Effector CD8-positive, alpha-beta T cell (primary cell): ENCODE measurements at places on chromosomes 2 and 18.

GRCh38 chr2:101754618-101755017 is 57.1 kb downstream of the MAP4K4 start:
- DNase-seq, result no peak

GRCh38 chr2:191478799-191479679 is 198.9 kb upstream of the NABP1 start:
- no peak for DNase-seq

- DNase-seq, result no peak
Measured at GRCh38 chr18:76814256-76814655, 8.1 kb upstream of the ZNF236 start.

GRCh38 chr2:117232305-117232704 is 582.2 kb upstream of the DDX18 start:
- DNase-seq, result no peak

DNA sequence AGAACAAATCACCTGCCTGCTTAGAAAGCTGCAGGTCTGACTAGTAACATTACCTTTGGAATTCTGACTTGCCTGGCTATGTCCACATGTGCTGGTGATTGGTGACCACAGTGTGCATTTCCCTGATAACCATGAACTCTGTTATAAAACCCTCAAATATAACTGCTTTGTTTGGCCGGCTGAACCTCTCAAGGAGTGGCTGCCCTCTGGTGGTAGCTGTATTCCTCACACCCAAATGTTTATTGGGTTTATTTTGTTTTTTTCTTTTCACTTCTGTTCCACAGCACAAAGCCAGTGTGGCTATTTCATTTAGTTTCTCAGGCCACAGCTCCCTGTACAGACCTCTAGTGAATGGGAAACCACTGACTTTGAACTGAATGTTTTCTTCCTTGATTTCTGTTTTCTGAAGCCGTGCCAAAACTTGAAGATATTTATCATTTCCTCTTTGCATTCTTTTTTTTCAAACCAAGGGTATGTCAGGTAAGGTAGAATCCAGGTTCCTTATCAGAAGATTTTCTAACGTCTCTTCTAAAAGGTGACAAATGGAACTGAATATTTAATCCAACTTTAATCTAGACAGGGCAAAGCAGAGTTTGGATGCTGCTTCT is 549.0 kb upstream of the VRK2 start:
- no peak for DNase-seq

- no peak for DNase-seq
Measured at GRCh38 chr2:11279398-11279797, 65.0 kb downstream of the ROCK2 start.

DNA sequence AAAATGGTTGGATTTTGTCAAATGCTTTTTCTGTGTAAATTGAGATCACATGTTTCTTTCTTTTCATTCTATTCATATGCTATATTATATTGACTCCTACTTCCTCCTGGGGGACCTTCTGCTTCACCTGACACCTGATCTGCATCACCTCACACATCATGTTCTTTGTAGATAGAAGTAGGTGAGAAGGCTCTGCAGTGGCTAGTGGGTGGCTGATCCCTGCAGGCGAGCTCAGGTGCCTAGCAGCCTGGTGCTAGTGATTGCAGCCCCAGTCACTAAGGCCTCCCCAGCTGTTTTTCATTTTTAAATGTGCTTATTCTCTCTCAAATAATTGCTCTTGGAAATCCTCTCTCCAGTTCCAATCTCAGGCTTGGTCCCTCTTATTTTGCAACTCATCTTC is 33.6 kb downstream of the MC4R start:
- DNase-seq, result no peak

DNA sequence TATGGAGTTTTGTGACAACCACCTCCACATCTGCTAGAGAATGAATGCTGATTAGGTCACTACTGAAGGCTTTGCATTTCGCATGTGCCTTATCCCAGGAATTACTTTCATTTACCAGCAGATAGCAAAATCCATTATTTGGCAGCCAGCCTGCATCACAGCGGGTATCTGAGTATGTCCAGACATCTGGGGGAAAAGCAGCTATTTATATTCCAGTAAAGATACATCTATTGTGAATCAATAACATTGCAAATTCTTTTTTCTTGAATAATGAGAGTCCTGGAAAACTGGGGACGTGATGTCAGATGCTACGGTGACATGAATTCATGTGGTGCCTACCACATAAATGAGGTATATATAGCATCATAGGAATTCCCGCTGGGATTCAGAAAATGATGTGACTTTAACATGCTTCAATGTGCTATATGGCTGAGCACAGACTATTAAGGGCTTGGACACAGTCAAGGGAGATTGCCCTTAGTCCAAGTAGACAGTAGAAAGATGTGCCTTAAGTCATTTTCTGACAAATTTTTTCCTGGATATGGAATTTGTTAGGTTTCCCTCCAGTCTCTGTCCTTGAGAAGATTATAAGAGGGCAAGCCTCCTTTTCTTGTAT is 84.2 kb upstream of the CD302 start:
- no peak for DNase-seq

GRCh38 chr2:18830962-18831361 is 241.6 kb upstream of the NT5C1B start:
- no peak for DNase-seq

- no peak for DNase-seq
Measured at GRCh38 chr2:177881008-177881747, 191.4 kb downstream of the PDE11A start.

DNA sequence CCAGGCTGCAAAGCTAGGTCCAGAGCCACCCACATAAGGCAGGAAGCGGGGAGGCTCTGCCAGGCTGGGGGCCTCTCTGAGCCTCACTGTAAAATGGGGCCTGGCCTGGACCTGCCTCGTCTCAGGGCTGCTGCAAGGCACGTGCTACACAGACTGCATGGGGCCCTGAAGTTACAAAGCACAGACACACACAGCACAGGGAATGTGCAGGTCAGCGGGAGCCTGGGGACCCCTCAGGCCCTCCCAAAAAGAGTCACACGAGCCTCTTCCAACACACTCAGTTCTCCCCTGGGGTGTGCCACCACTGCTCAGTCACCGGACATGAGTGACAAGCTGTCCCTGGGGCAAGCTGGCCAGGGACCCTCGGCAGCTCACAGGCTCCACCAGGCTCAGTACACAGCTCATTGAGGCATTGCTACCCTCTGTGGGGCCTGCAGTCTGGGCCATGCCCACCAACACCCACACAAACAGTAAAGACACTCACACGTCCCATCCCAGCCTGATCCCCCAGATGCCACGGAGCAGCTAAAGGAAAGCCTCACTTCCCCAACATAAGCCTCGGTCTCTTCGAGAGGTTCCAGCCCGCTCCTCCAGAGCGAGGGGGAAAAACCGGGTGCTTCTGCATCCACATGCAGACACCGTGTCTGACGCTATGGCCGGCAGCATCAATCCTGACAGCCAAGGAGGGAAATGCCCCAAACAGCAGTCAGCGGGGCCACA is 33.7 kb downstream of the BOK start:
- no peak for DNase-seq

GRCh38 chr2:224283466-224283965 is 118.4 kb downstream of the FAM124B start:
- no peak for DNase-seq

- DNase-seq, result no peak
Measured at GRCh38 chr18:79567481-79568147, 112.0 kb upstream of the CTDP1 start.
